ENCODE measurements at places on chromosomes 7 and 10.

GRCh38 chr10:44801383-44802327, 109.5 kb upstream of the TMEM72 start:
- peaks cover 18% of the 10 kb centered on the region for H3K4me1 ChIP-seq
- H3K27me3 ChIP-seq = no peaks in the 10 kb centered on the region
- peak; percentile 80 for DNase-seq
- no peaks in the 10 kb centered on the region for H3K36me3 ChIP-seq
- H3K27ac ChIP-seq = peak overlapping the region; percentile 19
- no peak overlapping the region for H3K4me3 ChIP-seq

- H3K27ac ChIP-seq = peak overlapping the region; percentile 54
- peaks cover 15% of the 10 kb centered on the region for H3K36me3 ChIP-seq
- peak; percentile 53 for DNase-seq
These were observed 3.5 kb downstream of the AIMP2 start for GRCh38 chr7:6012355-6013104.

- H3K4me3 ChIP-seq = no peak overlapping the region
- DNase-seq = no peak
- H3K27ac ChIP-seq = peak overlapping the region; percentile 29
These were observed 87.5 kb upstream of the GATAD1 start for GRCh38 chr7:92359801-92360200.

- DNase-seq = no peak
- H3K27ac ChIP-seq = no peak overlapping the region
- H3K36me3 ChIP-seq = no peaks in the 10 kb centered on the region
- peaks cover 9% of the 10 kb centered on the region for H3K4me1 ChIP-seq
These were observed 193.1 kb upstream of the IMMP2L start for GRCh38 chr7:111755383-111755782.

- no peaks in the 10 kb centered on the region for H3K27me3 ChIP-seq
- no peaks in the 10 kb centered on the region for H3K4me1 ChIP-seq
- H3K36me3 ChIP-seq = no peaks in the 10 kb centered on the region
- DNase-seq = no peak
- no peak overlapping the region for H3K4me3 ChIP-seq
These were observed 57.8 kb downstream of the EBLN1 start for GRCh38 chr10:22159979-22160378.

DNA sequence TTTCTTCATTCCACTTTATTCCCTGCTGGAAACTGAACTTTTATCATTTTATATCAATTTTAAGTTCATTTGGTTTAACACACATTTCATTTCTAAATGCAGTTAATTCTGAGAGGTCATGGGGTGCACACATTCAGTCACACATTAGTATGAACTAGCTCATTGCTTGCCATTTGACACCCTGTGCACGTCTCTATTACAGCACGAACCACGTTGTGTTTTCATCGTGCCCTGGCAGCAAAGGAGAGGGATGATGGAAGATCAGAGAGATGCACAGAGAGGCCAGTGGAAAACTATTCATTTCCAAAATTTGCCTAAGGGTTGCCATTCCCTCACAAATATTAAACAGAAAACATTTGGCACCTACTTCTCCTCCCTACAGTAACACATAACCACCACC, 45.4 kb downstream of the CTNNA3 start:
- H3K36me3 ChIP-seq = no peaks in the 10 kb centered on the region
- no peak for DNase-seq
- no peaks in the 10 kb centered on the region for H3K27me3 ChIP-seq
- no peaks in the 10 kb centered on the region for H3K4me1 ChIP-seq
- H3K4me3 ChIP-seq = no peak overlapping the region
- H3K27ac ChIP-seq = no peak overlapping the region

Measured in osteoblast (primary cell).